ENCODE measurements at places on chromosomes 3 and 15.

DNA sequence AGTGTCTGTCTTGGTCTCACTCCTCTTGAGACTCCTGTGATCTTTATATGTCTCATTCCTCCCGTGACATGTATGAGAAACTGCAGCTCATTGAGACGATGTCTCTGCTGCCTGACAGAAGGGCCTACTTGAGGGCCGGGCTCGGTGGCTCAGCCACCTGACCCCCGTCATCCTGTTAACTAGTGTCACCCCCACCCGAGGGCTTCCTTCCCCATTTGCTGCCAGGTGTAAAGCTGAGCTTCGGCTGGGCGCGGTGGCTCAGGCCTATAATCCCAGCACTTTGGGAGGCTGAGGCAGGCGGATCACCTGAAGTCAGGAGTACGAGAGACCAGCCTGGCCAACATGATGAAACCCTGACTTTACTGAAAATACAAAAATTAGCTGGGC lies 12.7 kb downstream of the SEMA4B start:
- no peak for DNase-seq

GRCh38 chr3:73504239-73504638 lies 120.5 kb downstream of the PDZRN3 start:
- peak; percentile 92 for DNase-seq

DNA sequence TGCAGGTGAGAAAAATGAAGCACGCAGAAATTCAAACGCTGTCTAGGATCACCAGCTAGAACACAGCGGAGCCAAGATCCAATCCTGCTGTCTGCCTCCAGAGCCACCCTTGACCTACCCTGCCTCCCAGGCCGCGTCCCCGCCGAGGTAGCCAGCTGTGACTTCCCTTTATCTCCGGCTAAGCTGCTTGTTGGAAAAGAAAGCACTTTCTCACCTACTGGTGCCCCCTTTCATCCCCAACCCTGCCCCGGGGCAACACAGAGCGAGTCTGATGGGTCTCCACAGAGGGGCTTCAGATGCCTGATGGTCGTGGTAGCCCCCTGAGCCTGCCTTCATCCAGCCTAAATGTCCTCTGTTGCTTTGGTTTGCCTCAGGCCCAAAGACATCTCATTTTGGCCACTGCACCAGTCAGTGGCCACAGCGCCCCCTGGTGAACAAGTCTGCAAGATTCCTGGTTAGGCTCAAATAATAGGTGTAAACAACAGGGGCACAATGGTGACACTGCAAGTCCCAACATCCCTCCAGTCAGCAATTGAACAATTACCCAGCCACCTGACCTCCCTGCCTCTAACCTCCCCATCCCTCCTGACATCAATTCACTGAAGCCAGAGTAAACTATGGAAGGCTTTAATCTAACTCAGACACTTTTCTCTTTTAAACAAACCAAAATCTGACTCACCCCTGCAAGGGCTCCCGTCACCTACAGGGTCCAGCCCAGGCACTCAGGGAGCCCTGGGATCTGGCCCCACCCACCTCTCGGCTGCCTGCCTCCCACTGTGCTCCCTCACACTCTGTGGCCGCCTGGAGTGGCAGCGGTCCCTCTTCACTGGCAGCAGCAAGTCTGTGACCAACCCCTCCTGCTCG lies 27.3 kb upstream of the BCL2L10 start:
- peak; percentile 34 for DNase-seq

- DNase-seq, result peak; percentile 85
Measured at GRCh38 chr3:162626172-162626571, 1129.6 kb downstream of the OTOL1 start.

DNA sequence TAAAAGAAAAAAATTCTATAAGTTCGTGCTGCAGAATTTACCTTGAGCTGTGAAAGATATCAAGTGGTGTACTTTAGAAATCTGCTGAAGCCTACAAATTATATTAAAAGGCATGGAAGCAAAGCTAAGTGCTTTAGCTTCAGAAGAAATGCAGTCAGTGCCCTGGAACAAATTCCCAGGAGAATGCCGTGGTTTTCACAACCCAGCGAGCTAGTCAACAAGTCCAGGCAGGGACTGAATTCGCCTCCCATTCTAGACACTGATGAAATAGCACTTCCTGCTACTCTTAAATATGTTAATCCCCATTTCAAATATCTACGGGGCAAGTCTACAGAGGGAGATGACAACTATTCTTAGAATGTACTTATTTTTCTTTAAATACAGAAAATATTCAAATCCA lies 326.4 kb upstream of the IGF1R start:
- no peak for DNase-seq

DNA sequence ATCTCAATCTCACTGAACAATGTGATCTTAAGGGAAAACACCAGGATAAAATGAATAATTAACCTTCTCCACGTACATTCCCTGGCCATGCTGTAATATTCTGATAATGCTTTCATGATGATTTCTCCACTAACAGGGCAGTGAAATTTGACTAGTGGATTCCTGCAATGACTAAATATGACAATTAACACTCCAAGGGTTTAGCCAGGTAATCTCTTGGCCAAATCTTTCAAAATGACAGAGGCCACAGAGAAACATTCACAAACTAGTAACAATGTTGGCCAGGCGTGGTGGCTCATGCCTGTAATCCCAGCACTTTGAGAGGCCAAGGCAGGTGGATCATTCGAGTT lies 31.7 kb upstream of the ST8SIA2 start:
- no peak for DNase-seq

GRCh38 chr3:170723241-170723640 lies 137.4 kb upstream of the SLC7A14 start:
- DNase-seq, result no peak

- DNase-seq, result no peak
Measured at GRCh38 chr3:133851266-133851906, 44.3 kb downstream of the RAB6B start.

GRCh38 chr3:66953934-66954445 lies 44.1 kb upstream of the KBTBD8 start:
- no peak for DNase-seq

DNA sequence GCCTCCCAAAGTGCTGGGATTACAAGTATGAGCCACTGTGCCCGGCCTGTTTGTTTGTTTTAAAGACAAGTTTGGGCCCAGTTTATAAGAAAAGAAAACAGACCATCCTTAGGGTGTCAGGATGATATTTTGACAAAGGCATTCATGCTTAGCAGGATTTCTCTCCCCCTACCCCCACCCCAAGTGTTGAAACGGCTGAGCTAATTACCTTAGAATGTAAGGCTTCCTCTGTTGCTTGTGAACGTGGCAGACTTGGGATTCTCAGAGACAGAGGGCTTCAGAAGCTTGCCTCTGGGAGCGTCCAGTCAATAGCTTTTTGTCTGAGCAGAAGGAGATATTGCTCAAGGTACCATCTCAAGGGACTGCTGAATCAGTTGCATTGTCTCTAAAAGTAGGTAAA lies 24.0 kb downstream of the FLNB start:
- no peak for DNase-seq

Measured in NCI-H146 (cell line).